ENCODE measurements at places on chromosomes 1 and 21. TPM values are rescaled to one million over a fixed set of nuclear protein-coding genes. Genes with fewer than 3 reads are reported as not detected.
A peak's percentile ranks its signal among the peaks of the same experiment; 100 is the strongest.

DNA sequence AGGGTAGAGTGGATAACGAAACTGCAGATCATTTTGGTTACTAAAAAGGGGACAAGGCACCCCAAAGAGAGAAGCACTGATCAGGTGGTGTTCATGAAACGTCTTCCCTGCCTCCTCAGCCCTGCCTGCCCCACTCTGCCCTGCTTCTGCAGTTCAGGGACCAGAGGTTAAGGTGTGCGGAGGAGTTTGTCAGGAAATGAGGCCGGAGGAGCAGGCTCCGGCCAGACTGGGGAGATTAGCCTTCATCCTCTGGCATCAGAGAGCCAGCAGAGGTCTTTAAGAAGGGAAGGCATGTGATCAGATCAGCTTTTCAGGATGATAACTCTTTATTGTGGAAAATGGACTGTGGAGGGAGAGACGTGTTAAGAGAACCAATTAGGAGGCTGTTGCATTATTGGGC is 291.9 kb upstream of the NR5A2 start:
- H3K4me3 ChIP-seq = no peak overlapping the region
- no peaks in the 10 kb centered on the region for H3K27me3 ChIP-seq
- DNase-seq = no peak
- no peaks in the 10 kb centered on the region for H3K36me3 ChIP-seq
- H3K4me1 ChIP-seq = no peaks in the 10 kb centered on the region
- H3K27ac ChIP-seq = no peak overlapping the region

DNA sequence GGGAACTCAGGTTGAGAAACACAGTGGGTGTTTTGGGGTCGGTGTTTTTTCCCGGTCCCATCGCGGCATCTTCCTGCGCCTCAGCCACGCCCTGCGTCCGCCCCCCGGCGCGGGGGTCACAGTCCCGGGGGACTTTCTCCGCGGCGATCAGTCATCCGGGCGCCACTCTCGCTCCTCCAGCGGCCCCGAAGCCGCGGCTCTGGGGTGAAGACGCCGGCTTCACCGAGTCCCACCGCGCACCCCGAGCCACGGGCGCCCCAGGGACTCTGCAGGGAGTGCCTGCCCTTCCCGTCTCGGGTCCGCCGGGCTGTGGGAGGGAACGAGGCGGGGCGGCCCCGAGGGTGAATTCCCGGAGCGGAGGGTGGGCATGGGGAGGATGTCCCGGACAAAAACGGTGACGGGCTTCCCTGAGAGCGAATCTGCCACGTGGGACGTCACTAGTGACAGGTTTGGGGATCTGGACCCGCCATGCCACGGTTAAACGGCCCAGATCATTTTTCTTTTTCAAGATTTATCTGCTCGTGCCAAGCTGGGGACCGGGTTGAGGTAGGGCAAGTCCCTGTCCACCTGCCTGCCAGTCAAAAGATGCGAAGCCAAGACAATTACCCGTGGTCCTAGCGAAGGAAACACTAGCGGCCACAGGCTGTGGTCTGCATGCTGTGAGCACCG is 717 bp upstream of the BATF3 start:
- H3K4me1 ChIP-seq = peaks cover 37% of the 10 kb centered on the region
- peak overlapping the region; percentile 58 for H3K4me3 ChIP-seq
- DNase-seq = peak; percentile 21
- peaks cover 10% of the 10 kb centered on the region for H3K27me3 ChIP-seq
- H3K27ac ChIP-seq = peak overlapping the region; percentile 44
- H3K36me3 ChIP-seq = no peaks in the 10 kb centered on the region

- no peaks in the 10 kb centered on the region for H3K36me3 ChIP-seq
- peak; percentile 74 for DNase-seq
- peak overlapping the region; percentile 98 for H3K27ac ChIP-seq
Measured at GRCh38 chr1:24535021-24535424, 20.9 kb upstream of the NCMAP start.

DNA sequence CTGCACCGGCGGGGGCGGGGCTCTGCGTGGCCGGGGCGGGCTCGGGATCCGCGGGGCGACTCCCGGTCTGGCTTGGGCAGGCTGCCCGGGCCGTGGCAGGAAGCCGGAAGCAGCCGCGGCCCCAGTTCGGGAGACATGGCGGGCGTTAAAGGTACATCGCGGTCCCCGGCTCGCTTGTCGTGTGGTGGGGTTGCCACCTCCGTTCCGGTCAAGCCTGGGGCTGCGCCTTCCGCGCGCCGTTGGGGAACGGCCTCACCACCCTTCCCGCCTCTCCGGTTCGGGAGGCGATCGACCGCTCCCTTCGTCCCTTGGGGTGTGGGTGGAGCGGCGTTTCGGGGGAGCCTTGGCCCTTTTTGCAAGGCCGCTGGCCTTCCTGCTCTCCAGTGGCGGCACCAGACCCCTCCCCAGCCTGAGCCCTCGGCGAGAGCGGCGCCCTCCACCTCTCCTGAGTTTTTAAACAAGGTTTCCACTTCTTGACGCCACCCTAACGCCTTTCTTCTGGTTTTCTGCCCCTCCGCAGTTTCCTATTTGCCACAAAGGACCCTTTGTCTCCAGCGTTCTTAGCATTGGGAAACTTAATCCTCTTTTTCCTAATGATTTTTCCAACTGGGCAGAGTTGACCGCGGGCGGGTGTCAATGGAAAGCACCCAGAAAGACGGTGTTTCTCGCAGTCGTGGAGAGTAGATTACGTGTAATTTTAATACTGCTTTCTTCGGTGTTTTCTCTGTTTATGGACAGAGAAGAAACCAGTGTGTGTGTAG is at the start of the genes LEPR and LEPROT:
Gene LEPR (plus strand): TSS at position 79 of the 761 bp plus-strand sequence. CDS start 144,898 bp downstream, outside the sequence.
Gene LEPROT (plus strand): TSS at position 79 of the 761 bp plus-strand sequence. CDS start 57 bp downstream, at position 136.
- H3K4me3 ChIP-seq = peak within 1 kb of the TSS; percentile 98
- peak within 1 kb of the TSS; percentile 74 for H3K27ac ChIP-seq

DNA sequence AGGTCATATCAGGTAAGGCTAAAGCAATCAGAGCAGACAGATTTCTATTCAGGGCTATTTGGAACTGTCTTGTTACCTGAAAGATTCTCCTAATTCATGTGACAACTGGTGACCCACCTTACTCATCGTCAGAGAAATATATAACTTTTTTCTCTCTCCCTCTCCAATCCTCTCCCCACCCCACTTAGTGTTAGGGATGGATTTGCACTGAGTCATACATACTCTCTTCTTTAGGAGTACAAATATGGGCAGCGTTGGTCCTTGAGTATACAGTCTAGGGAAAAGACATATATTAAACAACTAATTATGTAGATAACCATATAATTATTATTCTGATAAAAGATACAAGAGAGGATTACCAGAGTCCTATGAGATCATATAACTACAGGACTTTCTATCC is 246.3 kb downstream of the HHIPL2 start:
- no peaks in the 10 kb centered on the region for H3K36me3 ChIP-seq
- peaks cover 3% of the 10 kb centered on the region for H3K4me1 ChIP-seq
- DNase-seq = no peak
- no peak overlapping the region for H3K4me3 ChIP-seq
- no peak overlapping the region for H3K27ac ChIP-seq
- no peaks in the 10 kb centered on the region for H3K27me3 ChIP-seq

DNA sequence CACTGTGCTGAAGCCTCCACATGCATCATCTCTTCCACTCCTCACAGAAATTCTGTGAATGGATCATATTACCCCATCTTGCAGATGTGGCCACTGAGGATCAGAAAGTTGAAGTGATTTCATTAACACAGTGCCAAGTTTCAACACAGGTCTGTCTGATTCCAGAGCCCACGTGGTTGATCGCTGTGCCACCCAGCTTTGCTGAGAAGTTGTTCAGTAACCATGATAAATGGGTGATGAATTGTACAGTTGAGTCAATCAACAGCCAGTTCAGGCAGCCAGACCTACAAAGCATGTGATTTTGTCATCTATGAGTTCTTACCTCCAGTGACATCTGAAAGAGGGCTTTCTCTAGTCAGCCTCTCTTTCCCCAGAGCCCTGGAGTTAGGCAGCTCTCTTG is 61.8 kb upstream of the GRHL3 start:
- no peak for DNase-seq
- H3K27ac ChIP-seq = no peak overlapping the region
- H3K4me3 ChIP-seq = no peak overlapping the region
- no peaks in the 10 kb centered on the region for H3K27me3 ChIP-seq
- H3K36me3 ChIP-seq = no peaks in the 10 kb centered on the region

DNA sequence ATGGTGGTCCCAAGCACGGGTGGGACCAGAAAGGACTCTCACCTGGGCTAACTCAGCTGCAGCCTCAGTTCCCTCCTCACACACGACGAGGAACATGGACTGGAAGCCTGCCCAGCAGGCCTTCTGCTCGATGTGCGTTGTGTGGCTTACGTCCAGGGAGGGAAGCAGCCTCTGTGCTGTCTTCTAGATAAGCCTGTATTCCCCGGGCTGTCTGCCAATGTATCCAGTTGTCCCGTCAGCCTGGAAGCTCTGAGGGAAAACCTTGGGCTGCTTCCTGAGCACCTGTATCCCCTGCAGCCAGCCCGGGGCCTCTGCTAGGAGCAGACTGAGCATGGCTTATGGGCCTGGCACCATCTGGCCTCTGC is 10.5 kb downstream of the PCSK9 start:
- H3K36me3 ChIP-seq = no peaks in the 10 kb centered on the region
- H3K27me3 ChIP-seq = peaks cover 16% of the 10 kb centered on the region
- no peak overlapping the region for H3K27ac ChIP-seq
- H3K4me1 ChIP-seq = no peaks in the 10 kb centered on the region
- H3K4me3 ChIP-seq = no peak overlapping the region

GRCh38 chr1:94884507-94884906 is 42.4 kb downstream of the CNN3 start:
- H3K36me3 ChIP-seq = no peaks in the 10 kb centered on the region
- H3K4me1 ChIP-seq = peaks cover 4% of the 10 kb centered on the region
- H3K27ac ChIP-seq = no peak overlapping the region
- H3K27me3 ChIP-seq = no peaks in the 10 kb centered on the region
- H3K4me3 ChIP-seq = no peak overlapping the region

DNA sequence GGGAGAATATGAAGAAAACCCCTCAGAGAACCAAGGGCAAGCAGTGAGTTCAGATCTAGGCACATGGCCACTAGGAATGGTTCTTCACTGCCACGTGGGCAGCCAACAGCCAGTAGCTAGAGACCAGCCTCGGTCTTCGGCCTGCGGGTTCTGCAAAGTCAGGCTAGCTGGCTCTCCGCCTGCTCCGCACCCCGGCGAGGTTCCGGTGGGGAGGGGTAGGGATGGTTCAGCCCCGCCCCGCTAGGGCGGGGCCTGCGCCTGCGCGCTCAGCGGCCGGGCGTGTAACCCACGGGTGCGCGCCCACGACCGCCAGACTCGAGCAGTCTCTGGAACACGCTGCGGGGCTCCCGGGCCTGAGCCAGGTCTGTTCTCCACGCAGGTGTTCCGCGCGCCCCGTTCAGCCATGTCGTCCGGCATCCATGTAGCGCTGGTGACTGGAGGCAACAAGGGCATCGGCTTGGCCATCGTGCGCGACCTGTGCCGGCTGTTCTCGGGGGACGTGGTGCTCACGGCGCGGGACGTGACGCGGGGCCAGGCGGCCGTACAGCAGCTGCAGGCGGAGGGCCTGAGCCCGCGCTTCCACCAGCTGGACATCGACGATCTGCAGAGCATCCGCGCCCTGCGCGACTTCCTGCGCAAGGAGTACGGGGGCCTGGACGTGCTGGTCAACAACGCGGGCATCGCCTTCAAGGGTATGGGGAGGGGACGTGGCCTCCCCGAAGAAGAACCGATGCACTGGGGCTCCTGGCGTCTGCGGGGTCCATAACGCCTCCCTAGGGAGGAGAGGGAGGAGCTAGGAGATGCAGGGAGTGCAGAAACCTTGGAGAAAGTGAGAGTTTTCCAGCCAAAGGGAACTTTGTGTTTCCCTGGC is at the start of gene CBR1:
Gene CBR1 (plus strand): TSS at position 312 of the 871 bp plus-strand sequence. CDS start 92 bp downstream, at position 404.
- H3K27ac ChIP-seq = peak within 1 kb of the TSS; percentile 60
- peak within 1 kb of the TSS; percentile 81 for H3K4me3 ChIP-seq
- peaks cover 18% of the 10 kb centered on the region for H3K4me1 ChIP-seq
- H3K36me3 ChIP-seq = peaks cover 7% of the 10 kb centered on the region

- peaks cover 11% of the 10 kb centered on the region for H3K27me3 ChIP-seq
- no peak overlapping the region for H3K27ac ChIP-seq
- peak; percentile 29 for DNase-seq
- H3K36me3 ChIP-seq = no peaks in the 10 kb centered on the region
- H3K4me1 ChIP-seq = no peaks in the 10 kb centered on the region
Measured at GRCh38 chr21:36584980-36585940, 105.3 kb upstream of the CLDN14 start.

DNA sequence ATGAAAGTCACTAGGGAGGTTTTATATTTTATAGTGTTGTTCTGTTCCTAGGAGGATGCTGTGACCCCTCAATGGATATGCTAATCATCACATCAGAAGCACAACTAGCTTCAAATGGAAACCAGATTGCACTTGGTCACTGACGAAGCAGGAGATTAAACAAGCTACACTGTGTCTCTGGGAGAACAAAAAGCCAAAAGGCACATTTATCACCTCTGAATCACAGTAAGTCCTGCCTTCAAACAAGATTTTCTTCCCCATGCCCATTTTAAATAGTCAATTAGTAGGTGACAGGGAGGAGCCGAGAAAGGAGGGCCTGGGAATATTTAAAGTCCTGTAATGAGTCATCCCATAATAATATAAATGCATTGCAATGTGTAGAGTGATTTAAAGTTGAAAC is 38.1 kb downstream of the RGS2 start:
- H3K27me3 ChIP-seq = no peaks in the 10 kb centered on the region
- no peak for DNase-seq
- no peaks in the 10 kb centered on the region for H3K4me1 ChIP-seq
- H3K4me3 ChIP-seq = no peak overlapping the region

- DNase-seq = no peak
- H3K4me1 ChIP-seq = no peaks in the 10 kb centered on the region
- H3K36me3 ChIP-seq = no peaks in the 10 kb centered on the region
- H3K4me3 ChIP-seq = no peak overlapping the region
- H3K27me3 ChIP-seq = no peaks in the 10 kb centered on the region
Measured at GRCh38 chr1:204940591-204940990, 69.9 kb downstream of the NFASC start.

DNA sequence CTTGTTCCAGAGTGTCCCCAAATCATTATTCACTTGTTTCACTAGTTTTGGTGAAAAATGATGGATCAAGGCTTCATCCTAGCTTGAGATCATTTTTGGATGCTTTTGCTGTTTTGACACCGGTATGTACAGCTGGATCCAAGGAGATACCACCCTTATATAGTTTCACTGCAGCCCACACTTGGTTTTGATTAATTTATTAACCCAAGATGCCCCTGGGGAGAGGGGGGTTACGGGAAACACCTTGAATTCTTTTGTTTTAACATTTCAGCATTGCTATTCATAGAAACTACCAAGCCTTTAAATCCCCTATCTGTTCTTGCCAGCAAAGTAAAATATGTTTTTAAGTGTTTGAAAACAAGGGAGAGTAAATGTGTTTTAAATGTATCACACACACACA is 457.7 kb upstream of the RUNX1 start:
- H3K36me3 ChIP-seq = no peaks in the 10 kb centered on the region
- H3K27me3 ChIP-seq = peaks cover 2% of the 10 kb centered on the region
- no peak overlapping the region for H3K27ac ChIP-seq
- DNase-seq = no peak

UBL4B gene
- not detected for total RNA-seq

SLC6A17 gene
- not detected for total RNA-seq

CD48 gene
- 393 TPM for total RNA-seq

PLPPR4 gene
- total RNA-seq = not detected

NR1I3 gene
- total RNA-seq = not detected

BATF3 gene
- total RNA-seq = 0.33 TPM
